Stimulated activated CD8-positive, alpha-beta memory T cell treated with anti-CD3 and anti-CD28 coated beads, Interleukin-4, amount 100 ng/mL, for 4 hours (primary cell): ENCODE measurements at places on chromosomes 5 and 9.

- no peak for DNase-seq
Observed at GRCh38 chr5:58407042-58407719, 52.7 kb downstream of the PLK2 start.

DNA sequence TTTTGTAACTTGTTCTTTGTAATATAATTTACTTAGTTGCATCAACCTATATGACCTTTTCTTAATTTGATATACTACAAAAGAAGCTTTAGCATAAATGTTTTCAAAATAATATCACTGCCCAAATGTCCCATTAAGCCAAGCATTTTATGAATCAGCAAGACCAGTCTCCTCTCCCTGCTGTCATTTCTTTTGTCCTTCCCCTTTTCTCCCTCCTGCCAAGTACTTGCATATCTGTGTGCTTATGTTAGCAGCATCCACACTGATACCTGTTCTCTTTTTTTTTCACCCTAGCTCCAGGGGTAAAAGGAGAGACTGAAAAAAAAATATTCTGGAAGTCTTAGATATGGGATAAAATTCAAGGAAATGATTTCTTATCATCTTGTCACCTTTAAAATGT, 69.7 kb downstream of the ZSWIM6 start:
- DNase-seq = no peak

DNA sequence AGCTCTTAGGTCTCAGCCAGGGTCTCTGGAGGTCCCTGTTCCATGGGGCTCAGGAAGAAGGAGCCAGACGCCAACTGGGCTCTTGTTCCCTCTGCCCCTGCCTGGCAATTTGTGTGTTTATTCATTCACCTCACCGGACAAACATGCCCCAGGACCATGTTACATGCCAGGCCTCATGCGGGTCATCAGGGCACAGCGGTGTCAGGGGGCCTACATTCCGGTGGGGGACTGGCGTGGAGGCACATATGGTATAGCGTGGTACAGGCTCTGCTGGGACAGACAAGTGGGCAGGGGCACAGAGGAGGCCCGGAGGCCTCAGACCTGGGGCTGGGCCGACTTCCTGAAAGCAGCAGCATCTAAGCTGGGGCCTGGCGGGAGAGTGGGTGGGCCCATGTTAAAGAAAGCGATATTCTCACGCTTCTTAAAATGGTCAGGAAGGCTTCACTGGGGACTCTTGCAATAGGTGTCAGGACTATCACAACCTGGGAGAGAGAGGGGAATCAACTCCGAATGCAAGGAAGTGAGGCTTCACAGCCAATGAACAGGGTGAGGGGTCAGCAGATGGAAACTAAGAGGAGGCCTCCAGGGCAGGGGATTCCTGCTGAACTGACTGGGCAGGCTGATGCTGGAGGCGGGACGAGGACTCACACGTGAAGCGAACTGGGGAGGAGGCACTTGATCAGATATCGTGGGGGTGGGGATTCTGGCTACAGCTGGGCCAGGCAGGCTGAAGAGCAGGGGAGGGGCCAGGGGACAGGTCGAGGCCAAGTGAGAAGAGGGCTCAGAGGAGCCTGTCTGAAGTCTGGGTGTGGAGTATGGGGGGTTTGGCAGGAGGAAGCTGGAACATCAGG, 41.9 kb downstream of the NCS1 start:
- no peak for DNase-seq

- no peak for DNase-seq
Observed at GRCh38 chr5:107549567-107549966, 121.2 kb downstream of the EFNA5 start.

GRCh38 chr9:127211983-127212382, 52.6 kb upstream of the GARNL3 start:
- DNase-seq = no peak

DNA sequence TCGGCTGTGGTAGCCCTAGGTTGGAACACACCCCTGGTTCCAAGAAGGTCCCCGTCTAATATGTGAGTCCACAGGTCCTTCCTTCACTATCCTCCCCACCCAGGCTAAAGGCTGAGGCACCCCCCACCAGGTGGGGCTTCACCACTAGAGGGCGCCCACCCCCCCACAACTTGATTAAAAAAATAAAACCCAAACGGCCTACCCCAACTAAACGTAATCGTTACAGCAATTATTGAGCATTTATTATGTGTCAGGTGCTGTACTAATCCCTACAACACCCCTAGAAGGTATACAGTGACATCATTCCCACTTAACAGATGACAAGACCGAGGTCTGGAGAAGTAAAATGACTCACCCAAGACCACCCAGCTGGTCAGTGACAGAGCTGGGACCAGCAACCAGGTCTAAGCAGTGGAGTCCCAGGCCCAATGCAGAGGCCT, 65.0 kb downstream of the FGF18 start:
- DNase-seq = peak; percentile 20

- DNase-seq = no peak
Observed at GRCh38 chr9:135030566-135031226, 56.8 kb upstream of the OLFM1 start.

GRCh38 chr5:176362233-176362490, 598 bp upstream of the KIAA1191 start:
- DNase-seq = no peak

- no peak for DNase-seq
Observed at GRCh38 chr5:32572778-32573480, 12.4 kb upstream of the SUB1 start.
